ENCODE measurements at places on chromosomes 1 and 21. TPM values are rescaled to one million over a fixed set of nuclear protein-coding genes. Genes with fewer than 3 reads are reported as not detected.

NUDT4B gene
- total RNA-seq = not detected

PERM1 gene
- 0.60 TPM for total RNA-seq

OR10J1 gene
- not detected for total RNA-seq

GUCA2B gene
- not detected for total RNA-seq

PTPN22 gene
- not detected for total RNA-seq

GRCh38 chr1:219459351-219460080 is 153.4 kb downstream of the ZC3H11B start:
- H3K27ac ChIP-seq = no peak overlapping the region
- no peaks in the 10 kb centered on the region for H3K4me1 ChIP-seq
- H3K36me3 ChIP-seq = no peaks in the 10 kb centered on the region
- no peak for DNase-seq
- no peaks in the 10 kb centered on the region for H3K27me3 ChIP-seq
- H3K4me3 ChIP-seq = no peak overlapping the region

GRCh38 chr1:246396322-246396721 is 110.8 kb downstream of the SMYD3 start:
- no peaks in the 10 kb centered on the region for H3K36me3 ChIP-seq
- H3K4me3 ChIP-seq = no peak overlapping the region
- no peak overlapping the region for H3K27ac ChIP-seq
- H3K27me3 ChIP-seq = no peaks in the 10 kb centered on the region
- no peaks in the 10 kb centered on the region for H3K4me1 ChIP-seq

DNA sequence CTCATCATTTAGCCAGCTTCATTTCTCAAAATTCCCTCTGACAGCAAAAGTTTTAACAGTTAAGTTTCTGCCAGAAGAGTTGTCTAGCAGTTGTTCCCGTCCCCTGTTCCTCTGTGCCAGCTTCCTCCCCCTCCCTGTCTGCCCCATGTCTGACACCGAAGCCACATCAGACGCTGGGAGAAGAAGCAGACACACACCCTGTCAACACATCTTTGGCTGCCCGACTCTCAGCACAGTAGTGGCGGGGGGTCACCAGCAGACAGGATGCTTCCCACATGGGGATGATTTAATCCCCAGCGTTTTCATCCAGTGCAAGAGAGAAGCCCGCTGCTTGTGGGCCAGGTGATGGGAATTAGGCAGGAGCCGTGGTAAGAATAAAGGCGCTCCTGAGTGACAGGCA is 379.4 kb upstream of the RUNX1 start:
- H3K27me3 ChIP-seq = no peaks in the 10 kb centered on the region
- no peak overlapping the region for H3K4me3 ChIP-seq
- no peaks in the 10 kb centered on the region for H3K36me3 ChIP-seq
